Uterine smooth muscle cell (primary cell): ENCODE measurements at places on chromosomes 5 and 9. TPM values are rescaled to one million over a fixed set of nuclear protein-coding genes. Genes with fewer than 3 reads are reported as not detected.

EMB gene
- 1.1 and 3.2 TPM in 2 replicates for total RNA-seq

PCDHB3 gene
- 0.75 and 0.77 TPM in 2 replicates for total RNA-seq

ELAVL2 gene
- total RNA-seq, result under 0.01 and 0.22 TPM in 2 replicates

PCDHAC2 gene
- total RNA-seq, result 0.55 and 1.9 TPM in 2 replicates

PCA3 gene
- total RNA-seq, result under 0.01 TPM in 2 replicates

PKD2L2 gene
- under 0.01 TPM in 1 of 2 replicates, not detected in the other for total RNA-seq

AQP7 gene
- total RNA-seq, result under 0.01 TPM in 1 of 2 replicates, not detected in the other

STKLD1 gene
- total RNA-seq, result 0.77 and 1.1 TPM in 2 replicates

TERT gene
- total RNA-seq, result under 0.01 TPM in 1 of 2 replicates, not detected in the other

SPZ1 gene
- total RNA-seq, result not detected in 2 replicates

RFX3 gene
- total RNA-seq, result 3.9 and 4.0 TPM in 2 replicates

TYRP1 gene
- under 0.01 TPM in 1 of 2 replicates, not detected in the other for total RNA-seq

RECK gene
- total RNA-seq, result 27.6 and 45.2 TPM in 2 replicates

SLC6A18 gene
- total RNA-seq, result not detected in 2 replicates

ADAMTS6 gene
- 155 and 181 TPM in 2 replicates for total RNA-seq

CAMK4 gene
- total RNA-seq, result 5.0 and 10.8 TPM in 2 replicates

LMAN2 gene
- 332 and 487 TPM in 2 replicates for total RNA-seq

SPINK13 gene
- total RNA-seq, result 0.22 and 0.37 TPM in 2 replicates

NXNL2 gene
- 3.3 and 8.5 TPM in 2 replicates for total RNA-seq

GGTA1 gene
- under 0.01 TPM in 1 of 2 replicates, not detected in the other for total RNA-seq

PCDHGC3 gene
- 39.6 and 44.7 TPM in 2 replicates for total RNA-seq

ZNF658 gene
- 4.6 and 6.2 TPM in 2 replicates for total RNA-seq

ASS1 gene
- total RNA-seq, result 45.8 and 186 TPM in 2 replicates

IL9 gene
- not detected in 2 replicates for total RNA-seq

SNCAIP gene
- 26.2 and 69.9 TPM in 2 replicates for total RNA-seq

SCGB3A2 gene
- not detected in 2 replicates for total RNA-seq

NR5A1 gene
- total RNA-seq, result not detected in 2 replicates

GRM6 gene
- not detected in 2 replicates for total RNA-seq

FGF10 gene
- total RNA-seq, result 0.25 and 0.89 TPM in 2 replicates

CDC25C gene
- total RNA-seq, result 3.4 and 22.4 TPM in 2 replicates

LRRC19 gene
- not detected in 2 replicates for total RNA-seq

S1PR3 gene
- 11.7 and 14.5 TPM in 2 replicates for total RNA-seq

SLC6A19 gene
- total RNA-seq, result not detected in 2 replicates

DDX4 gene
- not detected in 2 replicates for total RNA-seq

PCDHGA5 gene
- 0.55 and 0.87 TPM in 2 replicates for total RNA-seq

FEM1C gene
- total RNA-seq, result 25.7 and 27.9 TPM in 2 replicates

CACNA1B gene
- 0.11 and 0.12 TPM in 2 replicates for total RNA-seq

C5orf52 gene
- total RNA-seq, result not detected in 2 replicates

MYORG gene
- 0.66 and 1.2 TPM in 2 replicates for total RNA-seq

HSDL2 gene
- 33.2 and 38.1 TPM in 2 replicates for total RNA-seq

CTXN3 gene
- not detected in 2 replicates for total RNA-seq

ENC1 gene
- total RNA-seq, result 27.7 and 32.9 TPM in 2 replicates

RETREG1 gene
- 4.3 and 6.6 TPM in 2 replicates for total RNA-seq

RAPGEF6 gene
- total RNA-seq, result 20.9 and 30.9 TPM in 2 replicates

MPDZ gene
- total RNA-seq, result 50.7 and 73.9 TPM in 2 replicates

HTR4 gene
- total RNA-seq, result not detected in 2 replicates

C9orf153 gene
- total RNA-seq, result 0.25 TPM in 1 of 2 replicates, not detected in the other

TSSK1B gene
- total RNA-seq, result 0.11 and 0.12 TPM in 2 replicates

ZDHHC11 gene
- 0.44 and 2.5 TPM in 2 replicates for total RNA-seq

IFNA2 gene
- total RNA-seq, result not detected in 2 replicates

GFI1B gene
- total RNA-seq, result not detected in 2 replicates

PTPN3 gene
- 0.12 and 0.22 TPM in 2 replicates for total RNA-seq

ARSI gene
- 18.1 and 34.3 TPM in 2 replicates for total RNA-seq

COL27A1 gene
- total RNA-seq, result 7.6 and 9.1 TPM in 2 replicates

SMIM33 gene
- not detected in 2 replicates for total RNA-seq

OR1J2 gene
- not detected in 2 replicates for total RNA-seq

PCDHB13 gene
- total RNA-seq, result under 0.01 and 0.12 TPM in 2 replicates
